Natural killer cell (primary cell): ENCODE measurements at places on chromosomes 7 and 10. TPM values are rescaled to one million over a fixed set of nuclear protein-coding genes. Genes with fewer than 3 reads are reported as not detected.

- no peaks in the 10 kb centered on the region for H3K36me3 ChIP-seq
- H3K27ac ChIP-seq = no peak overlapping the region
- no peak overlapping the region for H3K4me3 ChIP-seq
- no peaks in the 10 kb centered on the region for H3K4me1 ChIP-seq
- no peak for DNase-seq
- H3K27me3 ChIP-seq = no peaks in the 10 kb centered on the region
These were observed 164.0 kb downstream of the MGMT start for GRCh38 chr10:129631006-129631405.

DNA sequence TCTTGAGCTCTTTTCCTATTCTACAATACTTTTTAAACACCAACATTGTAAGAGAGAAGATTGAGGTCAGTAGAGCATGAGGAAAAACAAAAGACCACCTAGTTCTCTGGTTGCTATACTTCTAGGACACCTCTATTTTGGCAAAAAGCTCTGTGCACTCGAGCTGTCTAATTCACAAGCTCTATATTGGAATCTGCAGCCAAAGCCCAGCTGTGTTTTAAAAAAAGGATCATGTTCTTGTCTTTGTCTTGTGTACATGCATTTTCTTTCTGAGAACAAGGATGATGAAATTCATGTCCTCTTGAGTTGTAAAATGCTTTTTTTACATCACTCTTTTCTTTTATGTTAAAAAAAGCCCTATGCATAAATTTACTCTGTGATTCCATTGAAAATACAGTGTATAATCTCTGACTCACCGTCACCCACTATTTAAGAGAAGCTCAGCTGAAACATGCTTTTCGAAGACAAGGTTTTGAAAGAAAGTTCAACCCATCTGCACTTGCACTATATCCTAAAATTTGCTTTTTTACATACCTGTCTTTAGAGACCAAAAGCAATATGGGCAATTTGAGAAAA lies 215.5 kb upstream of the VSTM2A start:
- no peak overlapping the region for H3K27ac ChIP-seq
- H3K4me3 ChIP-seq = no peak overlapping the region
- H3K4me1 ChIP-seq = no peaks in the 10 kb centered on the region
- no peak for DNase-seq

- no peak for DNase-seq
- no peak overlapping the region for H3K27ac ChIP-seq
- no peaks in the 10 kb centered on the region for H3K4me1 ChIP-seq
- H3K27me3 ChIP-seq = no peaks in the 10 kb centered on the region
- no peaks in the 10 kb centered on the region for H3K36me3 ChIP-seq
- H3K4me3 ChIP-seq = no peak overlapping the region
These were observed 44.4 kb downstream of the TACC2 start for GRCh38 chr10:122033224-122033926.

GRCh38 chr7:108413782-108414492 lies 42.3 kb downstream of the NRCAM start:
- no peak overlapping the region for H3K27ac ChIP-seq
- DNase-seq = no peak
- H3K4me3 ChIP-seq = no peak overlapping the region
- no peaks in the 10 kb centered on the region for H3K4me1 ChIP-seq
- H3K27me3 ChIP-seq = no peaks in the 10 kb centered on the region

DNA sequence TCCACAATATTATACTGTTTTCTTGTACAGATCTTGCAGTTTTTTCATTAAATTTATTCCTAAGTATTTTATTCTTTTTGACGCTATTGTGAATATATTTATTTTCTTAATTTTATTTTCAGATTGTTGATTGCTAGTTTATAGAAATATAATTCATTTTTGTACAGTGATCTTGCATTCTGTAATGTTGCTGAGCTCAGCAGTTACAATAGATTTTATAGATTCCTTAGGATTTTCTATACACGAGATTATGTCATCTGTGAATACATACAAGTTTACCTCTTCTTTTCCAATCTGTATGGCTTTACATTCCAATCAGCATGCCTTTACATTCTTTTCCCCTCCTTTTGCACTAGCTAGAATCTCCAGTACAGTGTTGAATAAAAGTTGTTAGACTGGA lies 130.0 kb downstream of the C1GALT1 start:
- H3K4me1 ChIP-seq = no peaks in the 10 kb centered on the region
- no peaks in the 10 kb centered on the region for H3K27me3 ChIP-seq
- no peak overlapping the region for H3K4me3 ChIP-seq
- no peak overlapping the region for H3K27ac ChIP-seq
- H3K36me3 ChIP-seq = no peaks in the 10 kb centered on the region
- no peak for DNase-seq

- H3K27ac ChIP-seq = peak overlapping the region; percentile 59
- no peak for DNase-seq
- H3K36me3 ChIP-seq = no peaks in the 10 kb centered on the region
- peak overlapping the region; percentile 9 for H3K4me3 ChIP-seq
- no peaks in the 10 kb centered on the region for H3K27me3 ChIP-seq
These were observed 52.6 kb upstream of the SMNDC1 start for GRCh38 chr10:110357252-110357780.

DNA sequence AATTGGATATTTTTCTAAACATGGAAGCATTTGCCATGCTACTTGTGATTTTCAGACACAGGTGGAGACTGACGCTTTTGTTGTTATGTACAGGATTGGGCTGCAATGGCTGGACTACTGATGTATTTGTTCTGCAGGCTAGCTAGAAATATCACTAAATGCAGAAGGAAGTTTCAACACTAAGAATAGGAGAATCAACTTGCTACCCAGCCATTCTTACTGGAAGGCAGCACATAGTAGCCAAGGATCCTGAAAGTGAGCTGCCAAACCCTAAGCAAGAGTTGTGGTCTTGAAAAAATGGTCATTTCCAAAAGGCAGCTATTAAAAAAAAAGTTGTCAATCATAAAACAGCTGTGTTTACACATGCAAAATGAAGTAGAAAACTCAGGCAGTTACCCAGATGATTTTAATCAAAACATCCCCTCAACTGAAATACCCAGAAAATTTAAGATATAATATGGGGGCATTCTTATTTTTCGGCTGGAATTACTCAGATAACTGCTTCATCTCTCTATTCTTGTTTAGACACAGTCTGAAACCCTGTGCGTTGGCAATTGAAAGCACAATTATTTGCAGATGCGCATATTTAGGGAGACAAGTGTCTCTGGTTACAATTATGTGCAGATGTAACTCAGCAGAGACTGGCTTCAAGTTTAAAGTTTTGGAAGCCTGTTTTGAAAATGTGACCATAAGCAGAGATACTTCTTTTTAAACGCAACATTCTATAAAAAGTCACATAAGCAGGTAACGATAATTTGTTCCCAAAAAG lies 31.2 kb downstream of the GFRA1 start:
- no peaks in the 10 kb centered on the region for H3K36me3 ChIP-seq
- no peaks in the 10 kb centered on the region for H3K4me1 ChIP-seq
- no peak overlapping the region for H3K4me3 ChIP-seq
- DNase-seq = no peak
- no peak overlapping the region for H3K27ac ChIP-seq

GRCh38 chr10:56351909-56352630 lies 9.0 kb downstream of the ZWINT start:
- DNase-seq = no peak
- H3K27ac ChIP-seq = no peak overlapping the region
- no peaks in the 10 kb centered on the region for H3K4me1 ChIP-seq
- no peaks in the 10 kb centered on the region for H3K36me3 ChIP-seq

- H3K4me1 ChIP-seq = no peaks in the 10 kb centered on the region
- no peaks in the 10 kb centered on the region for H3K36me3 ChIP-seq
- H3K27ac ChIP-seq = no peak overlapping the region
- H3K4me3 ChIP-seq = no peak overlapping the region
- no peaks in the 10 kb centered on the region for H3K27me3 ChIP-seq
These were observed 12.7 kb upstream of the AKR1B10 start for GRCh38 chr7:134514663-134515062.

DNA sequence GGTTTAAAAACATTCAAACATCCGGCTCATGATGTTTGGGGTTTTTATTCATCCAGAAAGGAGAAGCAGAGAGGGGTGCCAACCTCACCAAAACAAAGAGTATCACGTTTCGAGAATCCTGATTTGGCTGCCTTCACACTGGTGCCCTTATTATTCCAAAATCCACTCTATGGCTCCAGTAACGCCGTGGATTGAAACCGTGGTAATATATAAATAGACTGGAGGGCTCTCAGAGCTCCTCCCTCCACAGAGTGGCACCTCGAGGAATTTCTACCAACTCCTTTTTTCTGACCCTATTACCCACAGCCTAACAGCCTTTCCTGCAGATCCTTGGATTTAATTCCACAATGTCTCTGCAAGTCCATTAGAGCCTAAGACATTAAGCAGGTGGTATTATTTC lies 353.6 kb downstream of the CRPPA start:
- no peak overlapping the region for H3K27ac ChIP-seq
- no peaks in the 10 kb centered on the region for H3K27me3 ChIP-seq
- H3K4me1 ChIP-seq = no peaks in the 10 kb centered on the region

The KIF11 gene
- total RNA-seq = 1.3 TPM

The ASB10 gene
- not detected for total RNA-seq

The HOGA1 gene
- not detected for total RNA-seq

The MAGI2 gene
- 0.27 TPM for total RNA-seq

The PMS2 gene
- 17.3 TPM for total RNA-seq
